ENCODE measurements at places on chromosomes 12 and 14.

DNA sequence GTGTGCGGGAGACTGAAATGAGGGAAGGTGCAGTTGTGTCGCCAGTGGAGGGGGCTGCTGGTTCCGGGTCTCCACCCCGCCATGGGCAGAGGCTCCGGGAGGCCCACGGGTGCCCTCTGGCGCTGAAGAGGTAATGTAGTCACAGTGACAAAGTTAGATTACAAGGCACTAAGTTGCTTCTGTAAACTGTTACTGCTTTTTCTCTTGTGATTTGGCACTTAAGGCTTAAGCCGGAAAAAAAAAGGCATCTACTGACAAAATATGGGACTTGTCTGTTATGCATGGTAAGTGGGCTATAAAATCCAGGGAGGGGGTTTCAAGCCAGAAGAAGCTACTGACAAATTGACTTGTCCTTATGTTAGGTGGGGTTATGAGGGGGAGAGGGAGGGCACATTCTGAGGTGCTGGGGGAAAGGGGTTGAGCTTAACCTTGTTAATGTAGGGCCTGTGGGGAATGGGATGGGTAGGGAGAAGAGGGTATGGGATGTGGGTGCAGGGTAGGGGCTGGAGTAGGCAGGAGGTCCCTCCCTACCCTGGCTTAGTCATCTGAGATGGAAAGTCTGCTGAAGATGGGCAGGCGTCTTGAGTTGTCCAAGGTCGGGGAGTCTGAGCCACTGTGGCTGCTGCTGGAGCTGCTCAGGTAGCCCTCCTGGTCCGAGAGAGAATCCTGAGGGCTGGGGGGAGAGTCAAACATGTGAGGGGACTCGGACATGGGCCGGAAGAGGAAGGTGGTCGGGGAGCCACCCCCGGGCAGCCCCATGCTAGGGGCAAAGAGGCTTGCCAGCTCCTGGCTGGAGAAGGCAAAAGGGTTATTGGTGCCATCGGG, 3.7 kb downstream of the ZFP36L1 start:
- peak; percentile 79 for DNase-seq

DNA sequence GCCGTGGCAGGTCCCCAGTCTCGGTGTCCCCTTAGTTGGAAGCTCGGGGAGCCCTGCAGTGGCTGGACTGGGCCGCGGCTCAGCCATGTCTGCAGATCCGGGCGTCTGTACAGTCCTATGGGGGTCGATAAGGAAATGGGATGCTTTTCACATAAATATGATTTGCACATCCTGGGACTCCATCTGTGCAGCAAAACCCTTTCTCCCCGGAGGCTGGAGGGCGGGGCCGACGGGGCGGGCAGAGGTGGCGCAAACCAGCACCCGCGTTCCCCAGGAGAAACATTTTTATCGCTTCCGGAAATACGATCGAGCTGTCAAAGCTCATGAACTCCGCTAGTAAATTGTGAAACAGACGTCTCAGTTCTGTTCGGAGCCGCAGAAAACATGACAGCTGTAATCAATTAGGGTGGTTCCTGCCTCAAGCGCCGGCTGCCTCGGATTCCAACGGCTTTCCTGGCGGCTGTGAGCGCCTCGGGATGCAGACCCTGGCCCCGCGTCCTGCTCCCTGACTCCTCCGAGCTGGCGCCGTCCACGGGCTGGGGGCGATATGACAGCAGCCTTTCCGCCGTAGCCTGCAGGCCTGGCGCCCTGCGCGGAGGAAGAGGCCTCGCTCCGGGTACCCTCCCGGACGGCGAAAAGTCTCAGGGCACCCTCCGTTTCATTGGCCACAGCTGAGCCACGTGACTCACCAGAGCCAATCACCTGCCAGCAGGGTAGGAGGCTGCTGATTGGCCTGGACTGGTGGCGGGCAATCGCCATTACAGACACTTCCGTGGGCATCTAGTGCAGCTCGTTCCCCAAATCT, 23.0 kb downstream of the DIO3 start:
- no peak for DNase-seq

GRCh38 chr12:43848786-43849185, 12.9 kb downstream of the TMEM117 start:
- DNase-seq: no peak

DNA sequence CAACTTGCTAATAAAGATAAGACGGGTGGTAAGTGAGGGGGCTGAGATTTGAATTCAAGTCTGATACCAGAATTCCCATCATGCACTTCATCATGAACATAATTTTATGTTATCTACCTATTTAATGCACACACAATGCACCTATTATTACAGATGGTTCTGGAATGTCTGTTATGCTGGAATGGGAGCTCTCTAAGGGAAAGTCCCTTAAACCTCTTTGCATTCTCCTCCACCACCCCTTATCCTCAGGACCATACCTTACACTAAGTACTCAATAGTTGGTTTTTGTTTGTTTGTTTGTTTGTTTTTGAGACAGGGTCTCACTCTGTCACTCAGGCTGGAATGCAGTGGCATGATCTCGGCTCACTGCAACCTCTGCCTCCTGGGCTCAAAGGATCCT, 7.0 kb upstream of the MSI1 start:
- no peak for DNase-seq

GRCh38 chr12:4281173-4281654, 7.7 kb downstream of the CCND2 start:
- no peak for DNase-seq

DNA sequence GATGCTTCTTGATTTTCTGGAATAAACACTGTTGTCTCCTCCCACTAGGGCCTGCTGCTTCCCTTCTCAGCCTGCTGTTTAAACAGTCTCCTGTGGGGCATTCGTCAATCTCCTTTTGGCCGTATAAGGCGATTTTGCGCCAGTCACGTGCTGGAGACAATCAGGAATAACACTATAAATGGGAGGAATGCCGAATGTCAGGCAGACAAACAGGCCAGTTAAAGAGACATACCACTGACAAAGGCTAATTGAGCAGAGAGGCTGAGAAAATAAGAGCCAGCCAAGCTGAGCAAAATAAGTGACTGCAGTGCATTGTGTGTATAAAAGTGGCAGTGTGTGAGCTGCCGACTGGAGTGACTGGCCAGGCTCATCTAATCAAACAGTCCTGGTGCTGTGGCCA, 23.3 kb downstream of the DMAC2L start:
- no peak for DNase-seq

DNA sequence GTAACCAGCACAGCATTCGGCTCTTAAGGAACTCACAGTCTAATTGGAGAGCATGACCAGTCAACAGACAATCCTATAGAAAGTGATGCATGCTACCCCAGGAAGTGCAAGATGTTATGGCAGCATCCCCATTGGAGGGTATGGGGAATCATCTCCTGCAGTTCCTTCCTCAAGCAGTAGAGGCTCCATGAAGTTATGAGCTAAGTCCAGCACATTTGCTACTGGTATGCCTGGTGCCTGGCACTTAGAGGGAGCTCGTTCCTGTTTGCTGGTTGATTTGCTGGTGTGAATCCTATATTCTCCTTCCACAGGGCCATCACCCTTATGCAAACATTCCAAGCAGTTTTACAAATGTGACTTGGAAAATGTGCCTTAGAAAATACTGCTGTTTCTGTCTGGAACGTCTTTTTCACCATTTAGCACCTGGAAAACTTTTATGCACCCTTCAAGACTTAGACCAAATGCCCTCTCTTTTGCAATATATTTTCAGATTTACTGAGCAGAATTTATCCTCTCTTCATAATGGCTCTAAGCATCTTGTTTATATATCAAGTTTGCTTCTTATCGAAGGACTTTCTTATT, 136.1 kb upstream of the WSCD2 start:
- DNase-seq: no peak

All from stimulated activated CD4-positive, alpha-beta T cell treated with anti-CD3 and anti-CD28 coated beads, Interleukin-15, amount 100 ng/mL, for 1 hour (primary cell).